Activated T-cell treated with anti-CD3 and anti-CD28 coated beads for 1 hour (primary cell): ENCODE measurements at places on chromosomes 11 and 22.

DNA sequence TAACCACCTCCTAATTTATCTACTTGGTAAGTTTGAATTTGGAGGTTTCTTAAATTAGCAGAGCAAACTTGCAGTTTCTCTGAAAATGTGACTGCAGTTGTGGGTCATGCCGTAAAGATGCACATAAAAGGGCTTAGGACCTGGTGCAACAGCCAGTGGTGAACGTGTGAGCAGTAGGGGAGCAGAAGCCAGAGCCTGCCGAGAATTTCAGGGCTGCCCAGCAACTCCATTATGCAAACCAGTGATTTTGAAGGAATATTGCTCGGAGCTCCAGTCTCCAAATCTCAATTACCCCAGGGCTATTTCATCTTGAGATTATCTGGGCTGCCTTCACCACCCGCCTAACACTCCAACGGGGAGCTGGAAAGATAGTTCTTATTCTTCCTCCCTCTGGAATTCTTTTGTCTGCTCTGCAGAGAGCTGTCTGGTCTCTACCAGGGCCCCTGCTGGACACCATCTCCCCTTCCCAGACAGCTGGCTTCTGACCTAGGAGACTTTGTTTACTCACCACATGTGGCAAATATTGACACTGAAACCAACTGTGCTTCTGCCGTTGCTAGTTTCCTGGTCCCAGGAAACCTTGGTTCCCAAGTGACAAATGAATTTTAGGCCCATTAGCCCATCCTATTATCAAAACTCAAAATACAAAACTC lies 93.9 kb downstream of the DSCAML1 start:
- no peak for DNase-seq

DNA sequence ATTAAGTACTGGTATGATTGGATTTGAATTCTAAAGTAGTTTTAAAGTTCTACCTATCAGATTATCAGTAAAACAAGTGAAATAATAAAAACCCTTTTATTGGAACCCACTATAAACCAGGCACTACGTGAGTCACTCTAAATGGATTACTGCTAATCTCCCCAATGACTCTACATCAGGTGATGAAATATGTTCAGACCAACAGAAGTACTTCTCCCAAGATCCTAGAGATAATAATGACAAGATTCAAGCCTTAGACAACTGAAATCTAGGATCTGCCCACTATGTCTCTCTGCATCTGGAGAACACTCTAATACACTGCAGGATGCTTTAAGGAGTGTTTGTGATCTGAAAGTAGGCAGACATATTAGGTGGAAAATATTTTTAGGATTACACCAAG lies 652.1 kb upstream of the CHORDC1 start:
- DNase-seq: no peak

GRCh38 chr22:28435982-28436381 lies 243.7 kb downstream of the TTC28 start:
- DNase-seq: no peak

GRCh38 chr22:44693145-44693544 lies 8.9 kb upstream of the PRR5 start:
- DNase-seq: no peak

GRCh38 chr11:71199226-71199820 lies 53.1 kb downstream of the SHANK2 start:
- no peak for DNase-seq

DNA sequence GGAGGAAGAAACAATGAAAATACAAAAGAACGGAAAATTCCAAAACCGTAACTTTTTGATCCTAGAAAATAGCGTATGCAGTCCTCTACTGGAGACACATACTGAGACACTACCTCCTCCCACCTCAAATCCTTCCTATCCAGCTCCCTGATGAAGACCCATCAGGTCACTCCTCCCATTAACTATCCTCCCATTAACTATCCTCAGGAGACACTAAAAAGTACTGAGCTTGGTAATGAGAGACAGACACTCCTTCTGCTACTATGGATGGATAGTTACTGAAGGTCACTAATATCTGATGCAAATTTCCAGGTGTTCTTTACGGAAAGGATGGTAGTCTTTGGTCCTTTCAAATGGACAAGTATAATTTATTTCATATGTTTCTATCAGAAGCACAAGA lies 237.5 kb upstream of the BLID start:
- no peak for DNase-seq

DNA sequence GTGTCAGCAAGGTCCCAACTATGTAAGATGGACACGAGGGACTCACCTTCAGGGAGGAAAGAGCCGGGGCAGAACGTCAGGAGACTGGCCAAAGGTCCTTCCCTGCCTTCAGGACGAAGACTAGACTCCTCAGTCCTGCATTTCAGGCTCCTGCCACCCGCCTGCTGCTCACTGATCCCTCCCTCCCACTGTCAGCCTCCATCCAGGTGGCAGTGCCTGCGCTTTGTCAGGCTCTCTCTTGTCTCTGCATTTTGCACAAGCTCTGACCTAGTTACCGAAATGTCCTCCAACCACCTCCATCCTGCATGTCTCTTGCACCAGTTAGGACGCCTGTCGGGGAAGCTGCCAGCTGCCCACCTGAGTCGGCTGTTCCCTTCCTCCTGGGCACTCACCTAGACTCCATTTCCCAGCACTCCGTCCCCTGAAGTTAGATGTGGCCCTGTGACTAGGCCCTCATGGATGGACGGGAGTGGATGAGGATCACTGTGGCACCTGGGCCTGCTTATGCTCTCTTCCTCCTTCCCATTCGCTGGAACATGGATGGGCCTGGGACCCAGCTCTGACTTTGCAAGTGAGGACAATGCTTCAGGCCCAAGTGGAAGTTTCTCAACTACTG lies 8.0 kb downstream of the B3GNT6 start:
- DNase-seq: no peak

DNA sequence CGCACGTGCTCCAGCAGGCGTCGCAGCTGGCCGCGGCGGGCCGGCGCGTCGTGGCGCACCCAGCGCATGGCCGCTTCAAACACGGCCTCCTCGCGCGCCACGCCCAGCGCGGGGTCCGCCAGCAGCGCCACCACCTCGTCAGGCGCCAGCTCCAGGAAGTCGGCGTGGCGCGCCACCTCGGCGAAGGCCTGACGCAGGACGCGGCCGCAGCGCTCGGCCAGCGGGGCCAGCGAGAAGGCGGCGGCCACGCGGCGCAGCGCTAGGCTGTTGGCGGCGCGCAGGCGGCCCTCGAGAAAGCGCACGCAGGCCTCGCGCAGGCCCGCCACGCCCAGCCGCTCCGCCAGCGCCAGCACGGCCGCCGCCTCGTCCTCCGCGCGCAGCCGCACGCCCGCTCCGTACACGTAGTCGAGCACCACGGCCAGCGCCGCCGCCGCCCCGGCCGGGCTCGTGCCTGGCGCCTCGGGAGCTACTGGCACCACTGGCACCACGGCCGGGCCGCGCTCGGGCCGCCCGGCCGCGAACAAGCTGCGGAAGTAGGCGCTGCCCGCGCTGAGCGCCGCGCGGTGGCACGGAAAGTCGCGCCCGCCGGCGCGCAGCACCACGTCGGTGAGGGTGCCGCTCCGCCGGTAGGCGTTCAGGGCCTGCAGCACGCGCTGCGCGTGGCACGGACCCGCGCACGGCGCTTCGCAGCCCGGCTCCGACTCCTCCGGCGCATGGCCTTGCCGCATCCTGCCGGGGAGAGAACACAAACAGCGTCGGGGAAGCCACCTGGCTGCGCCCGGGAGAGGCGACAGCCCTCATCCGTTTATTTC lies 2.9 kb downstream of the KLHL35 start:
- DNase-seq: peak; percentile 26

GRCh38 chr11:103622296-103622695 lies 414.1 kb upstream of the DDI1 start:
- DNase-seq: no peak

DNA sequence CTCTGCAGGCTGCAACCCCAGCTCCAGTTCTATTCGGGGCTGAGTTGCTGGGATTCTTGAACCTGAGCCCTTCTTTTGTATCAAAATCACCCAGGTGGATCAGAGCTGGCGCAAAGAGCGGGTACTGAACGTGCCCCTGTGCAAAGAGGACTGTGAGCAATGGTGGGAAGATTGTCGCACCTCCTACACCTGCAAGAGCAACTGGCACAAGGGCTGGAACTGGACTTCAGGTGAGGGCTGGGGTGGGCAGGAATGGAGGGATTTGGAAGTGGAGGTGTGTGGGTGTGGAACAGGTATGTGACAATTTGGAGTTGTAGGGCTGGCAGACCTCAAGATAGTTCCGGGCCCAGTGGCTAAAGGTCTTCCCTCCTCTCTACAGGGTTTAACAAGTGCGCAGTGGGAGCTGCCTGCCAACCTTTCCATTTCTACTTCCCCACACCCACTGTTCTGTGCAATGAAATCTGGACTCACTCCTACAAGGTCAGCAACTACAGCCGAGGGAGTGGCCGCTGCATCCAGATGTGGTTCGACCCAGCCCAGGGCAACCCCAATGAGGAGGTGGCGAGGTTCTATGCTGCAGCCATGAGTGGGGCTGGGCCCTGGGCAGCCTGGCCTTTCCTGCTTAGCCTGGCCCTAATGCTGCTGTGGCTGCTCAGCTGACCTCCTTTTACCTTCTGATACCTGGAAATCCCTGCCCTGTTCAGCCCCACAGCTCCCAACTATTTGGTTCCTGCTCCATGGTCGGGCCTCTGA lies 3.8 kb downstream of the FOLR1 start:
- no peak for DNase-seq

GRCh38 chr11:43784301-43784700 lies 96.3 kb upstream of the ALKBH3 start:
- no peak for DNase-seq

- DNase-seq: no peak
Measured at GRCh38 chr11:115238791-115239190, 265.4 kb downstream of the CADM1 start.

DNA sequence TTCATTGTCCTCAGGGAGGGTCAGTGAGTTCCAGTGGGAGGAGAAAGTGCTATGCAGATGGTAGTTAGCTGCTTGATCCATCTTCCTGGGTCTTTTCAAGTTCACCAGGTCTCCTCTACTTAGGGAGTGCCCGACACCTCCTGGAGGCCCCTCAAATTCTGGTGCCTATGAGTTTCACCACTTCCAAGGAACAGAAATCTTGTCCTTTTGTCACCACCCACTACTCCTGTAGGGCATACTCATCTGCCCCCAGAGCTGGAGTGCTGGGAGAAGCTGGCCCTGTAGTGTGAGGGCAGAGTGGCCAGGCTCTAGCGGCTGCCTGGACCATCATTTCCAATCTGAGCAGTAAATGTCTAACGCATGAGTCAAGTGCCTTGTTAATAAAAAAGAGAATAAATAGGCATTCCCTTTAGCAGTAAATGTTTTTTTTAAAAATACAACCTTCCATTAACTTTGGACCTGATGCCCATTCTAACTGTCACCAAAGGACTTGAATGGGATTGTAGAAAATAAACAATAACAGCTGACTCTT lies 12.5 kb downstream of the IRAG1 start:
- DNase-seq: no peak
